Skeletal muscle tissue (tissue), 5 donors: ENCODE measurements at places on chromosomes 16 and 17. TPM values are rescaled to one million over a fixed set of nuclear protein-coding genes. Genes with fewer than 3 reads are reported as not detected.

The ADAMTS18 gene
- total RNA-seq = 5.2 TPM

The KRTAP4-9 gene
- not detected for total RNA-seq

The FOXF1 gene
- not detected for total RNA-seq

The VWA3A gene
- total RNA-seq = under 0.01 TPM

The NOS2 gene
- 1.0 TPM for total RNA-seq

The AANAT gene
- total RNA-seq = not detected

The CTF1 gene
- total RNA-seq = 0.52 TPM

The CACNG1 gene
- total RNA-seq = 43.3 TPM

The SLC38A8 gene
- total RNA-seq = not detected

The LLGL2 gene
- total RNA-seq = 4.7 TPM

The CALB2 gene
- total RNA-seq = 1.0 TPM

The SOCS1 gene
- total RNA-seq = 1.0 TPM

The ODAD4 gene
- total RNA-seq = 1.0 TPM

The CNTNAP1 gene
- 8.9 TPM for total RNA-seq

The HEATR9 gene
- total RNA-seq = not detected

The CLDN7 gene
- not detected for total RNA-seq

The VAT1L gene
- 5.2 TPM for total RNA-seq

The ITGAL gene
- 4.2 TPM for total RNA-seq

The SHISA9 gene
- not detected for total RNA-seq

The CLEC10A gene
- 1.6 TPM for total RNA-seq

The CCL8 gene
- 1.0 TPM for total RNA-seq

The SRCIN1 gene
- total RNA-seq = 0.52 TPM

The TP53TG3C gene
- total RNA-seq = not detected

The TAC4 gene
- 2.1 TPM for total RNA-seq

The ZFPM1 gene
- total RNA-seq = 0.52 TPM

The SP6 gene
- total RNA-seq = under 0.01 TPM

The KRT31 gene
- total RNA-seq = 3.1 TPM

The CPHXL2 gene
- not detected for total RNA-seq

The BRCA1 gene
- total RNA-seq = 17.2 TPM

The CCL3 gene
- total RNA-seq = 7.3 TPM
